Foreskin fibroblast (primary cell): ENCODE measurements at places on chromosomes 16 and 17.

DNA sequence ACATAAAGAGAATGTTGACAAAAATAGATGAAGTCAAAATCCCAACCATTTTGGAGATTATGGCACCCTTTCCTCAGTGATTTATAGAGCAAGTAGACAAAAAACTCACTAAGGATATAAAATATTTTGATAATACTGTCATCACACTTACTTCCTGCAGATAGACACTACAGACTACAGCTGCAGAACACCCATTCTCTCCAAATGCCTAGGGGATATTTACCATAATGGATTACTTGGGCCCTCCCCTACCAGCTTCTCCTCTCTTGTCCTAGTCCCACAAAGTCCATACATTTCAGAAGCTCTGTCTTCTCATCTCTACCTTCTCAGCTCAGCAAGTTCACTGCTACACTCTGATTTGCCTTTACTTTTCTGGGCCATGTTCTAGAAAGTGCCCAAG, 37.2 kb upstream of the CCNF start:
- DNase-seq, result no peak

DNA sequence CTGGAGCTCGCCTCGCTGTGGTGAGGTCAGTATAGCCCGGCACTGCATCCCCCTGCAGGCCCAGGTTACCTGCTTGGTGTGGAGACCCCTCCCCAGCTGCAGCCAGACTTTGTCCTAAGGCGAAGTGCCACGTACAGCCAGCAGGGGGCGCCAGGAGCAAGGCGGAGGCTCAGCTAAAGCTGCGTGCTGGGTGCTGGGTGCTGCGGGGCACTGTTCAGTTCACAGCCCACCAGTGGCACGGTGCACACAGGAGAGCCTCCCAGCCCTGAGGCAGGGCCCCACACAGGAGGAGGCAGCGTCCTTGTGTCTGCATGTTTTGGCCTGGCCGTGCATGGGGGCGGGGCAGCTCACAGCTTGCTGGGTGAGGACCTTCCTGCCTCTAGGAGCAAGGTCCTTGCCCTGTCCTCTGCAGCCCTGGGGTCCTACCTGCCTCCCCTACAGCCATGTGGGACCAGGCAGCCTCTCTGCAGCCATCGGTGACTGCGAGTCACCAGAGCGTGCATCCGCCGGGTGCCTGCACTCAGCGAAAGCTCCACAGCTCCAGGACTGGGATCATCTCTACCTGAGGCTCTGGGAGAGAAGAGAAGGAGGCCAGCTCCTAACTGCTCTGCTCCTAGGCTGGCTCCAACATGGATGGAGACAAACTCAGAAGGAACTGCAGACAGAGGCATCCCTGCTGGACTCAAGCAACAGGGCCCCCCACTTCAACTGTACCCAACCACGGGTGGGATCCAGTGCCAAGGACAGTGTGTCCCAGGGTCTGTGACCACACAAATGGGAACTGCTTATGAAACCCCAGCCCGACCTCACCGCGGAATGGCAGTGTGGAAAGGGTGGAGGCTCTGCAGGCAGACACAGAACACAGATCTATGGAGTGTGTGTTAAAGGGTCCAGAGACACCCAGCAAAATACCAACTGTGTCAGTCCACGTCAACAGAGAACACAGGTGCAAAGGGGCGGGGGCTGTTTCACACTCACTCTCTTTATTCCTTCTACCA, 19.0 kb downstream of the SLC7A5 start:
- DNase-seq, result peak; percentile 62

DNA sequence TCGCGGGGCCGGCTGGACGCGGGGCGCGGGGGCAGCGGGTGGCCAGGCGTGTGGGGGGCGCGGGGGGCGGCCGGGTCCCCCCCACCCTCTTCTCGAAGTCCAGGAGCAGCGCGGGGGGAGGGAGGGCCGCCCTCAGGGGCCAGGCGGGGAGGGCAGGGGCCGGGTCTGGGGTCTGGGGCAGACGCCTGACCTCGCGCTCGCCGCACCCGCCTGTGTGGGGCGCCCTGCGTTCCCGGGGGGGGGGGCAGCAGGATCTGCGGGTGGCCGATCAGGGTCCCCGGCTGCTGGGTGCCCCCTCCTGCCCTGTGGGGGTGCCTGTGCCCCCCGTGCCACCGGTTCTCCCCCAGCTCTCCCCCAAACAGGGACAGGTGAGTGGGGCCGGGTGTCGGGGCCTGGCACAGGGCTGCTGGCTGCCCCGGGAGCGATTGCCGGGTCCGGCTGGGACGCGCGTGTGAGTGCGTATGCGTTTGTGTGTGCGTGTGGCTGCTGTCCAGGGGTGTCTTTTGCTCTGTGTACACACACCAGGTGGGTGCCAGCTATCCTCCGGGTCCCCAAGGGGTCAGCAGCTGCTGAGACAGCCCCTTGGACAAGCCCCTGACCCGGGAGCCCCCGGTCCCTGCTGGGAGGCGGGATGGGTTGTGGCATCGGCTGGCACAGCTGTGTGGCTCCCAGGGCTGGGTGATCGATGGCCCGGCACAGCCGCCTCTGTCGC, 663 bp downstream of the PRR35 start:
- DNase-seq, result no peak

DNA sequence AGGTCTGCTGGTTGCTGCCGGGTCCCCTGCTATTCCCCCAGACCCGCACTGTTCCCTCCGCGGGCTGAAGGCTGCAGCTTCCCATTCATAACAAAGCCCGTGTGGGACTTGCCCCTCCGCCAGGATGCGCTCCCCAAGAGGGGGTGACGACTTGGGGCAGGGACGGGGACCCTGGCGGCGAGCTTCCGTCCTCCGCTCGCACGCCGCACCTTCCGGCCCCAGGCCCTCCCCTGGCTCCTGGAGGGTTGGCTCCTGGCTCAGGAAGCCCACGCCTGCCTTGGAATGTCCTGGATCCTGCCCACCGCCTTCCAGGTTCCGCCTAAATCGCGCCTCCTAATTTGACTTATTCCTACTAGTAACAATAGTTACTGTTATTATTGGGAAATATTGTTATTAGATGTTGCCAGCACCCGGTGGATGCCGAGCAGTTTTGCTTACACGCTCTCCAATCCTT, 1.1 kb upstream of the TFAP4 start:
- DNase-seq, result peak; percentile 31

DNA sequence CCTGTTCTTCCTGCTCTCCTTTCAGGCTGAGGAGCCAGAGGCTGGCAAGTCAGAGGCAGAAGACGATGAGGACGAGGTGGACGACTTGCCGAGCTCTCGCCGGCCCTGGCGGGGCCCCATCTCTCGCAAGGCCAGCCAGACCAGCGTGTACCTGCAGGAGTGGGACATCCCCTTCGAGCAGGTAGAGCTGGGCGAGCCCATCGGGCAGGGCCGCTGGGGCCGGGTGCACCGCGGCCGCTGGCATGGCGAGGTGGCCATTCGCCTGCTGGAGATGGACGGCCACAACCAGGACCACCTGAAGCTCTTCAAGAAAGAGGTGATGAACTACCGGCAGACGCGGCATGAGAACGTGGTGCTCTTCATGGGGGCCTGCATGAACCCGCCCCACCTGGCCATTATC, 25.6 kb upstream of the LGALS9 start:
- no peak for DNase-seq

DNA sequence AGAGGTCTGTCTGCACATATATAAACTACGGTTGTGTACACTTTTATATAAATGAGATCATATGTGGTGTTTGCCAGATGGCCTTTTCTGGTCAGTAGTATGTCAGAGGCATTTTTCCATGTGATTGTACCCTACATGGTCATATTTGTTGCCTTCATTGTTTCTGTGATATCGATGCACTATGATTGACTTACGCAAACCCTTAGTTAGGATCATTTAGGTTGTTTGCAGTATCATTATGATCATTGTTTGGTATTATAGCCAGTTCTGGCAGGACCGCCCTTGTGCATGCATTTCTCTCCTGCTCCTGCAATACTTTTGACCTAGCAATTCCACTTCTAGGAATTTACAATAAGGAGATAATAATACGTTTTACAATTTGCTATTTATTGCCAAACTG, 169.1 kb downstream of the MSI2 start:
- no peak for DNase-seq

- no peak for DNase-seq
These were observed 274.6 kb upstream of the HSBP1 start for GRCh38 chr16:83533193-83533592.

DNA sequence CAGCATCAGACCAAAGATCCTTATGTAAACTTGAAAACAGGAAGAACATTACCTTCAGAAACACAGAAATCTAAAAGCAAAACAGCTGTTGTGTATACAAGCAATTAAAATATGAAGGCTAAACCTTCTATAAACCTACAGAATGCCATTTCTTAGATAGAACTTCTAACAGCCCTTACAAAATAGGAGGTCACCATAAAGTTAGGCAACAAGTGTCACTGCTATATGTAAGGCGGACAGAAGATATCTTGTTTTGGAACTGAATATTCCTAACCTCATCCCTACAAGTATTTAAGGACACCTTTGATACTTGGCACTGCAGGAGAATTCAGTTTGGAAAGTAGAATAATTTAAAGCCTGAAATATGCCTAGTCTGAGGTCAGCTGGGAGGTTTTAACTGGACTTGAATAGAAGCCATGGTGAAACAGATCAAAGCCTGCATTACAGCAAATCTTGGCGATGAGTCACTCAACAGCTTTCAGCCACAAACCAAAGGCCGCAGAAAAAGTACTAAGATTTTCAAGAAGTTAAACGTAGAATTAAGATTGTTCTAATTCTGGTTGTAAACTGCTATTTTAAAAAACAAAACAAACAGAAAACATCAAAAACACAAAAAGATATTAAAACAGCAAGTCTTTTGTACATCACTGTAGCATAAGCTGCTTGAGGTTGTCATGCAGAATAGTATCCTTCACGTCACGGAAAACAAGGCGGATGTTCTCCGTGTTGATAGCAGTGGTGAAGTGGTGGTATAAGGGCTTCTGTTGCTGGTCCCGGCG, 42.7 kb downstream of the GNA13 start:
- DNase-seq, result peak; percentile 92

- DNase-seq, result peak; percentile 65
These were observed at the start of gene YBX2 for GRCh38 chr17:7294614-7295153. YBX2 (minus strand) TSS chr17:7294639; CDS start chr17:7294500, 139 bp downstream.

- no peak for DNase-seq
These were observed 4.0 kb downstream of the RNF222 start for GRCh38 chr17:8393470-8394231.

GRCh38 chr17:8029121-8029520, 9.7 kb upstream of the ALOX15B start:
- peak; percentile 34 for DNase-seq

- DNase-seq, result no peak
These were observed 121.0 kb upstream of the ADAMTS18 start for GRCh38 chr16:77555791-77556190.

- peak; percentile 83 for DNase-seq
These were observed 29.9 kb downstream of the DYNLL2 start for GRCh38 chr17:58112970-58113631.

- DNase-seq, result no peak
These were observed 524.6 kb downstream of the GRIN2A start for GRCh38 chr16:9657641-9658040.

DNA sequence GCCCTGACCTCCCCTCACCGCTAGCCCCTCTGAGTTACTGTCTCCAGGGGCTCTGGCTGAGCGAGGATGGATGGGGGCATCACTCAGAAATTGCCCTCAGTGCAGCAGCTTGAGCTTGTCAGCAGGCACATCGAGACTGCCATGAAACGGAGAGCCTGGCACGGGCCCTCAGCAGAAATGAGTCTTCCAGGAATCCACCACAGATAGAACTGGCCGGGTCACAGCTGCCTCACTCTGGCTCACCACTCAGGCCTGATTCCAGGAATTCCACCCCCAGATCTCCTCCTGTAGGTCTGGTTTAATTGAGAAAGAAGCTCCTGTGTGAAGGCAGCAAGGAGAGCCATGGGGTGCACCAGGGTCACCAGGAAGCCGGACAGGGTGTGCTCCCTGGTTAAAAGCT, 85.5 kb downstream of the GSG1L start:
- DNase-seq, result no peak

DNA sequence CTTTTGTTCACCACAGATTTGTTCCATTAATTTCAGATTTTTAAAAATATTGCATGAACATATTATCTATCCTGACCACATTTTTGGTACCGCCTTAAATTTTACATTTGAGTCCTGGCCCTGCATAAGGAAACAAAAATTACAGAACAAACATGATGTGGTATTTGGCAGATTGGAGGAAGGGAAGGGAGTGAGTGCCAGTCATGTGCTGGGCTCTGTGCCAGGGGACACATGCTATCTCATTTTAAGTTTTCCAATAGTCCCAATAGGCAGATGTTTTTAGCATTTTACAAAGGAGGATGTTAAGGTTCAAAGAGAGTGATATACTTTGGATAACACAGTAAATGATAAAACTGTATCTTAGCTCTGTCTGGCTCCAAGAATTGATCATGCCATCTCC, 185.1 kb downstream of the CDK5R1 start:
- DNase-seq, result peak; percentile 8

- no peak for DNase-seq
These were observed 1243.8 kb downstream of the CDH8 start for GRCh38 chr16:60792437-60792836.

- no peak for DNase-seq
These were observed 2.1 kb upstream of the UBB start for GRCh38 chr17:16378636-16379282.

- peak; percentile 30 for DNase-seq
These were observed 16.7 kb downstream of the C16orf54 start for GRCh38 chr16:29729116-29729521.

- DNase-seq, result peak; percentile 58
These were observed 19.3 kb downstream of the GDE1 start for GRCh38 chr16:19502395-19503131.

DNA sequence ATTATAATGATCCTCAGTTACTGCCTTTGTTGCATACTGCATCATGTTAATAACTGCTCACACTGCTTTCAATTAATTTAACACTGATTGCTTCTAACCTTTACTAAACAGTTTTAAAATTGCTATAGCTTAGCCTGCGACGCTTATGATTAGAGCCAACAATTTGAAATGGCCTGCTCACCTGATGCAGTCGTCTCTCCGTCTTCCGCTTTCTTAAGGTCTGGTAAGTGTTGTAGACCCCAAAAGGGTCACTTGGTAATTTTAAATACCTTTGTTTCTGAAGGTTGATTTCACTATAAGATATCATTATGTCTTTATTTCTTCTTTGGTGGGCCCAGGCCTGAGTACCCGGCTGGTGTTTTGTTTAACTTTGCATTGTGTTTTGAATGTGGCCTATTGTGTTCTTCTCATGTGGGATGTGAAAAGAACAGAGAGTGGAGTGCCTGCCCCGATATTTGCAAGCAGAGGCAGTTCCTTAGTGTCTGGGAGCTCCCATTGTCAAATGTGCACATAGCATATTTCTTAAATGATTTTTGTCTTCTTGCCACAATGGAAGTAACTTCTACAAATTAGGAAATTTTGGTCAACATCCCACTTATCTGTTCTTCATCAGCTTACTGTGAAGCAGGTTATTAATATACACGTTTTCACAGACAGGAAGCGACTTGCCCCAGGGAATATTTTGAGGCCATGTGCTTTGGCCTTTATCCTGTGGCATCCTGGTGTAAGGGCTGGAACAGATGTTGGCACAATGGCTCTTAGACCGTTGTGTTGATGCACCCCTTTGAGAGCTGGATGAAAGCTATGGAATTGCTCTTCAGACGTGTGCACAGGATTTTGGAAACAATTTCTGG, 2.9 kb downstream of the PHKB start:
- no peak for DNase-seq

DNA sequence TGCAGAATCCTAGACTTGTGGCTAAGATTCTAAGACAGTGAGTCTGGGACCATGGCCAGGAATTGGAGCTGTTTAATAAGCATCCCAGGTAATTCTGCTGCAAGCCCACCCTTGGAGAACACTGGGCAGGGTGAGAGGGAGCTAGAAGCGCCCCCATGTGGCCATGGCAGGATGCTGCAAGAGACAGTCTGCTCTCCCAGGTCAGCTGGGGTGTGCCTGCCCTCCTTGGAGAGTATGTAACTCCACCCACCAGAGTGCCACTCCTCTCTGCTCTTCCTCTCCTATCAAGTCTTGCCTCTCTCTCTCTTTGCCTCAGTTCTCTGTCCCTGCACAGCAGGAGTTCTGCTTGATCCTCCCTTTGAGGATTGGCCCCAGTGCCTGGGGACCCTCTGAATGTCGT, 14.9 kb downstream of the RCVRN start:
- DNase-seq, result no peak
